PC-3 (cell line): ENCODE measurements at places on chromosomes 13 and 19. TPM values are rescaled to one million over a fixed set of nuclear protein-coding genes. Genes with fewer than 3 reads are reported as not detected.

DNA sequence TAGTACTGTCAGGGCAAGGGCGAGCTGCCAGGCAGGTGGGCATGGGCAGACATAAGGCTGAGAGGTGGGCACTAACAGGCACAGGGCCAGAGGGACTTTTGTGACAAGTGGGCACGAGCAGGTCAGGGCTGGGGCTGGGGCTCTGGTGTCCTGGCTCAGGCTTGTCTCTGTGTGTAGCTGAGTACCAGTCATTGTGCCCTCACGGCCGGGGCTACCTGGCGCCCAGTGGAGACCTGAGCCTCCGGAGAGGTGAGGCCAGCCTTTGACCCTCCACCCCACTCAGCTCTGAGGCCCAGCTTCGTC lies 21.6 kb downstream of the LTBP4 start:
- DNase-seq, result no peak

DNA sequence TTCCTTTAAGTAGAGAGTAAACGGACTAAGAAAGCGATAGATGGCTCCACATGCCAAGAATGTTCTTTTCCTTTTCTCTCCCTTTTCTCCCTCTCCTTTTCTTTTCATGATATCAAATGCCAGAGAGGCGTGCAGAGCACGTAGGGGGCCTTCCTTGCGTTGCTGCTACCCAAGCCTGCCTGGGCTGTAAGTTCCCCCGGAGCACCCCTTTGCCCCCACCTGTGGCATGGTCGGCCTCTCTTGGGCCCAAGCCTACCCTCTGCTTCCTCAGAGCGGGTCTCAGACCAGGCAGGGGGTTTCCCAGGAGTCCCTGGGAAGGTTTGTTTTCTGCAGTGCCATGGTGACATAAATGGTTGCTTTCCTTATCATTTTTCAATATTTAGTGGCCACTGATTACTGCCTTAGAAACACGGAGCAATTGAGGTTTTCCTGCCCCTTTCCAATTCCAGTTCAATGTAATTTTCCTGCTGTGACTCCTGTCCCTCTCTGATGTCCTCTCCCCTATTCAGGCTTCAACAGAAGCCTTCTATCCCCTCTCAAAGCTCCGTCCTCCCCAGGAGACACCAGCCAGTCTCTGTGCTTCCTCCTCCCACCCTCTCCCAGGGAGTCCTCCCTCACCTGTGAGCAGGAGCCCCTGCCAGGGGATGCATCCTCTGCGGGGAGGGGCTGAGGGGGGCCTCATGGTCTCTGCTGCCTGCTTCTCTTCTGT lies 22.6 kb upstream of the CD177 start:
- no peak for DNase-seq

The PGLYRP1 gene
- total RNA-seq, result not detected in 2 replicates

DNA sequence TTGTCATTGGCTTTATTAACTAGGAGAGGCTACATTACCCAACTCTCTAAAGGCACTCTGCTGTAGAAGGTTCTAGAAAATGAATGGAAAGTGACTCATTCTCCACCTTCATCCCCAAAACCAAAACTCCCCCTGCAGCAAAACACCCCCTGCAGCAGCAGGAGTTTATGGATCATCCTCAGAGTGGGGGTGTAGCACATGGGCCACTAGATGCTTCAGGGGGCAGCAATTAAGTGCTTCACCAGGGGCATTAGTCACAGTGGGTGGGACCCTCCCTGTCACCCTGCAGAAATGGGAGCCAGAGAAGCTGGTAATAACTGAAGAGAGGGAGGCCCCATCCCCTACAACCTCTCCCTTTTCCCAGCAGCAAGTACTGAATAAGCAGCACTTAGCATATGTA lies 64.5 kb upstream of the MED4 start:
- DNase-seq, result no peak

The COX7A1 gene
- not detected in 2 replicates for total RNA-seq

The TEX26 gene
- not detected in 2 replicates for total RNA-seq

The PRX gene
- 2.2 and 2.7 TPM in 2 replicates for total RNA-seq

- no peak for DNase-seq
These were observed 85.3 kb upstream of the MYCBP2 start for GRCh38 chr13:77412116-77412635.

GRCh38 chr13:106633321-106633720 lies 65.4 kb upstream of the ARGLU1 start:
- no peak for DNase-seq

DNA sequence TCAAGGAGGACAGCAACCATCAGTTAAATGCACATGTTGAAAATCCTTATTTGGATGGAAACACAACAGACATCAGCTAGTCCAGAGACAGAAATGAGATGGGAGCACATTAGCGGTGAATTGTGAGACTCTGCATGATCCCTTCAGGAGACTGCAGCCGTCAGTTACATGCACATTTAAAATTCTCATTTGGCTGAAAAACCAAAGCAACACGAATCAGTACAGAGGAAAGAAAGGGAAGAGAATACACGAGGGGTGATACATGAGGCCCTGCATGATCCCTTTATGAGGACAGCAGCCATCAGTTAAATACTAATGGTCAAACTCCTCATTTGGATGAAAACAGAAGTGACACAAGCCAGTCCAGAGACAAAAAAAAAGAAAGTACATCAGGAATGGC lies 123.4 kb downstream of the PTPRS start:
- no peak for DNase-seq

GRCh38 chr19:45235485-45235884 lies 9.7 kb downstream of the EXOC3L2 start:
- DNase-seq, result no peak

The KDELR1 gene
- total RNA-seq, result 90.2 and 101 TPM in 2 replicates

- no peak for DNase-seq
These were observed 9.6 kb downstream of the RPS16 start for GRCh38 chr19:39426170-39426569.

- DNase-seq, result no peak
These were observed 1899.4 kb downstream of the PCDH9 start for GRCh38 chr13:65330691-65331090.

The TUBA3C gene
- total RNA-seq, result not detected in 2 replicates

- DNase-seq, result peak; percentile 39
These were observed 1.5 kb downstream of the UNC13A start for GRCh38 chr19:17686592-17687024.

The CGB8 gene
- total RNA-seq, result 1.2 and 2.2 TPM in 2 replicates

GRCh38 chr13:103794526-103794925 lies 728.3 kb upstream of the SLC10A2 start:
- no peak for DNase-seq

The MYO16 gene
- not detected in 2 replicates for total RNA-seq

The SYNGR4 gene
- not detected in 2 replicates for total RNA-seq

The KIR2DL1 gene
- total RNA-seq, result not detected in 2 replicates

DNA sequence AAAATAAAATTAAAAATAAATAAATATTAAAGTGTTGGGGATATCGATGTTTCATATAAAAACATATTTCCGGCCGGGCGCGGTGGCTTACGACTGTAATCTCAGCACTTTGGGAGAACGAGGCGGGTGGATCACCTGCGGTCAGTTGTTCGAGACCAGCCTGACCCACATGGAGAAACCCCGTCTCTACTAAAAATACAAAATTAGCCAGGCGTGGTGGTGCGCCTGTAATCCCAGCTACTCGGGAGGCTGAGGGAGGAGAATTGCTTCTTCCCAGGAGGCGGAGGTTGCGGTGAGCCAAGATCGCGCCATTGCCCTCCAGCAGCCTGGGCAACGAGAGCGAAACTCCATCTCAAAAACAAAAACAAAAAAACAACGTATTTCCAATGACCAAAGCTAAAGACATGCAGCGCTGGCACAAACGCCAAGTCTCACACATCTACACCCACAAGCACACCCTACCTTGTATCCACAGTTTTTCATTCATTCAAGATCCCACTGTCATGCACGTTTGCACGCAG lies 907 bp downstream of the ZNF569 start:
- DNase-seq, result no peak

- no peak for DNase-seq
These were observed 1369.9 kb downstream of the EFNB2 start for GRCh38 chr13:105165449-105166125.

GRCh38 chr19:3683405-3684053 lies 16.7 kb downstream of the PIP5K1C start:
- DNase-seq, result no peak

The FCAR gene
- not detected in 2 replicates for total RNA-seq

- no peak for DNase-seq
These were observed 6.2 kb downstream of the PLIN4 start for GRCh38 chr19:4512070-4512469.

- DNase-seq, result no peak
These were observed 267.5 kb upstream of the KLHL1 start for GRCh38 chr13:70375718-70376117.

GRCh38 chr13:43126420-43126819 lies 103.0 kb downstream of the DNAJC15 start:
- no peak for DNase-seq
